GM12878 (cell line): ENCODE measurements at places on chromosomes 2 and 18.

GRCh38 chr2:180679693-180680092 lies 300.7 kb upstream of the UBE2E3 start:
- no peak for DNase-seq

DNA sequence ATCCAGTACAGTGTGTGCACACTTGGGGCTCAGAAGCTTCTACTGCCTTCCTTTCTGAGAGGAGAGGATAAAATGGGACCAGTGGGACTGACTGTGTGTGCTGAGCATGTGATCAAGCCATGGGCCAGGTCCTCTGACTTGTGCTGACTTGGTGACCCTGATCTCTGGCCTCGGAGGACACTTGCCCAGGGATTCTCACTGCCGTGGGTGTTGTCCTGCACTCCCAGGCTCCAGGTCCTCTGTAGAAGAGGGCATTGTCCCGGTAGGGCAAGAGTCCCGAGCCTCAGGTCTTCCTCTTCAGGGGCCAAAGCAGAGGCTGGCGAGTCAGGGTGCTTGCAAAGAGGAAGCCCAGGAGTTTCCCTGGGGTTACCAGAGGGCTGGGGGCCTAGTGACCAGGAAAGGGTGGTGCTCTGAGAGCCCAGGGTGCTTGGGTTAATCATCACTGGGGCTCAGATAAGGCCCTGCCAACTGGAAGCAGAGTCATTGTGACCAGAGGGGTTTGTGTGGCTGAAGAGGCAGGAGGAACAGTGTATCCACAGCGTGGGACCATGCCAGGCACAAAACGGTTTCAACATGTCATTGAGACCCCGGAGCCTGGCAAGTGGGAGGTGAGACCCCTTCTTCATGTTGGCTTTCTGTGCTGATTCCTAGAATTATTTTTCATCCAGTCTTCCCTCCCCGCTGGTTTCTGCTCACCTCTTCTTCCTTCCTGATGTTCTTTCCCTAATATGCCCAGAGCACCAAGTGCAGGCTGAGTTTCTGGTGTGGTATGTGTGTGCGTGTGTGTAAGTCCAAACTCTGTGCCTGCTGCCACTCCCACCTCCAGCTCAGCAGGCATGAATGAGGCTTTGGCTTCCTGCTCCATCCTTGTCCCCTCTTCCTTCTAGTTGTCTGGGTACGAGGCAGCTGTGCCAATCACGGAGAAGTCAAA lies at the start of gene GCKR:
TSS of gene GCKR (plus strand) at position 483 of the 931 bp plus-strand sequence. CDS start at position 549, 66 bp downstream.
- DNase-seq, result no peak

DNA sequence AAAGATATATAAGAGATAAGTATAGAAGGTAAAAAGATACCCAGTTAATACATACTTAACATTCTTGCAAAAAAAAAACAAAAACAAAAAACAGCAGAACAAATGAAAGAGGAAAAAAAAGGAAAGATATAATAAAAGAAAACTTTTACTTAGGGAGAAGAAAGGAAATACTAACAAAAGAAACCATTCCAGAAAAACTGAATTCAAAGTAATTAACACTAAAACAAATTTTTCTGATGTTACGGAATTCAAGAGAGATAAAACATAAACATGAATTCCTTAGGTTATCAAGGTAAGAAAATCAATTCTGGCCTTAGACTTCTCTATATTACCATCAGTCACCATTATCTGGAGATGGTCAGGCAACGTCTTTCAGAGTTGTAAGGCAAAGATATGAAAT lies 261.8 kb downstream of the ZEB2 start:
- DNase-seq, result no peak

DNA sequence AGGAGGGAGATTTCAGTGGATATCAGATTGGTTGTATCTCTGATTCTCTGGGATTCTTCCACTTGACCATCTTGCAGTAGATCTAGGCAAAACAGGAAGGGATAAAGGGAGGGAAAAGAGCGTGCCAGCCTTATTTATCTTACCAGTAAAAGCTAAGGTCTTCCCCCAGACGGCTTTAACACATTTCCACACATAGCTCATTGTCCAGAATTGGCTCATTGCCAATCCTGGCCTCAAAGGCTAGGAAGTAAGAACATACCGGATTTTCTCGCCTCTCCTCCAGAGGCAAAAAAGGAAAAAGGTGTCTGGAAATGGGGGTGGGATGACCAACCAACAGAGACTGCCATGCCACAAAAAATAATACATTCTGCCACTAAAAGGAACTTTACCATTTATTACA lies 411.6 kb upstream of the NRP2 start:
- no peak for DNase-seq

- DNase-seq, result no peak
Measured at GRCh38 chr18:56722518-56722917, 71.4 kb downstream of the WDR7 start.

- DNase-seq, result no peak
Measured at GRCh38 chr2:103285354-103285753, 523.5 kb downstream of the TMEM182 start.

DNA sequence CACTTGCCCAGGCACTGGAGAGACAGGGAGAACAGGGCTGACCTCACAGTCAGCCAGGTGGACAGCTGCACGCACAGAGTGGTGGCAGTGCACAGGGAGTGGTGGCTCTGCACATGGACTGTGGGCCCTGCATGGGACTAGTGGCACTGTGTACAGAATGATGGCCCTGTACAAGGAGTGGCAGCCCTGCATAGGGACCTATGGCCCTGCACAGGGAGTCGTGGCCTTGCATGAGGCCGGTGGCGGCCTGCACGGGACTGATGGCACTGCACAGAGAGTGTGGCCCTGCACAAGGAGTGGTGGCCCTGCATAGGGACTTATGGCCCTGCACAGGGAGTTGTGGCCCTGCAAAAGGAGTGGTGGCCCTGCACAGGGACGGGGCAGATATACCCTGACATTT lies 19.1 kb upstream of the STEAP3 start:
- no peak for DNase-seq

DNA sequence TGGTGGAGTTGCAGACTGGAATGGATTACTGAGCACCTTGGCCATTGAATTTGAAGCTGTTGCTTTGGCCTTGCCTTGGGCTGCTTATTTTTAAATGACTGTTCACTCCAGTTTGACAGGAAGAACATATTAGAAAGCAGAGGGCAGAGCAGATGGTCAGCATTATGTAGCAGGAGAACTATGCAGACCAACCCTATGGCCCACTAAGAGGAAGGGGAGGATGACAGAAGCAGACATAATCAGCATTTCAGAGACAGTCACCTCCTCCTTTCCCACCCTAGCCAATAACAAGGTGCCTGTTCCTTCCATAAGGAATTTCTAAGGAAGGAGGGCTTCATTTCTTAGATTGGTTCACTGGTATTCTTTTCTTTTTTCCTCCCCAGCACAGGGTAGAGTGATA lies 2.4 kb downstream of the CHRNA1 start:
- no peak for DNase-seq

- DNase-seq, result no peak
Measured at GRCh38 chr2:206323486-206323885, 49.0 kb downstream of the ZDBF2 start.

- no peak for DNase-seq
Measured at GRCh38 chr2:200585730-200586643, at the start of gene AOX1. TSS of gene AOX1 (plus strand) at chr2:200586014. CDS start at chr2:200586109, 95 bp downstream.

DNA sequence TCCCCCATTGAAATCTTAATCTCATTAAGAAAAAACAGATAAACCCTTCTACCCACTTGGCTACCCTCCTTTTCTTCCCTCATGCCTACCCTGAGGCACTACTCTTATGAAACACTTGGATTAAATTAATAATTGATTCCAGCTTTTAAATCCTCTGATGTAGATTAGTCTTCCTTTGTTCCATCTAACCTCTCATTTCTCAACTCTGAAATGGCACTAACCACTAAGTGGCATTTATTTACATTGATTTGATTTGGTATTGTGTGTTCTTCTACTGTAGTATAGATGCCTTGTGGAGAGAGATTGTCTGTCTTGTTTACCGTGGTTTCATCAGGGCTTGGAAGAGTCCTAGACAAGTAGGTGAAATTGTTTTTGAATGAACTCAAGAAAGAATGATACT lies 26.7 kb downstream of the ITGA4 start:
- no peak for DNase-seq

- DNase-seq, result no peak
Measured at GRCh38 chr18:63774511-63774910, 707 bp upstream of the SERPINB7 start.

- no peak for DNase-seq
Measured at GRCh38 chr2:233354971-233355574, 779 bp downstream of the DGKD start.

- DNase-seq, result no peak
Measured at GRCh38 chr18:2513616-2514015, 57.7 kb downstream of the METTL4 start.

DNA sequence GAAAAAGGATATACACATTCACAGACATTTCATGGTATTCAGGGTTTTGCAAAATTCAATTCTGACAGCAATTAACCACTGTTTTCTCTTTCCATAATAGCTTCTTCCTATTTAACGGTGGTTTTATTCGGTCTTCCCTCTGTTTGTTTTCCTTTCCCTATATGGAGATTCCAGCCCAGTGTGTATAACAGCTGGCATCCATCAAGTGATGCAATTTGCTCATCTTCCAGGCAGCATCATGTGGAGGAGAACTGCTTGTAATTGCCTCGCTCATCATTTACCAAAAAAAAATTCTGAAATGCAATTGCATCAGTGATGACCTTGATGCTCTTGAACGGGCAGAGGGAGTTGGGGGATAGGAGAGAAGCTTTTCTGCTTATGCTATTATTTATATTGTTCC lies 165.9 kb upstream of the PGAP1 start:
- DNase-seq, result no peak

DNA sequence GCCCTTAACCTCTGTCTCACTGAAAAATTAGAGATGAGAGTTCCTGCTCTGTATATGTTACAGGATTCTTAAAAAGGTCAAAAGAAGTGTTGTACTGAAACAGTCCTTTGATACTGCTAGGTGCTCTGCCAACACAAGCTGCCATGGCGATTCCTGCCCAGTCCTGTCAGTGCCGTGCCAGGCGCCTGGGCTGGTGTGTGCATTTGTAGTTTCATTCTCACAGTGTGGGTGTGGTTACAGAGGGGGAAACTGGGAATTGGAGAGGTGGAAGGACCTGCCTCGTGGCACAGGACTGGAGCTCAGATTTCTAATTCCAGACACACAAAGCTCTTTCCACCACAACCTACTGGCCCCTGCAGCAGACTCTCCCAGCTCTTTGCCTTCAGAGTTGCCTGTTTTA lies 122.3 kb upstream of the RAB6C start:
- DNase-seq, result no peak

- DNase-seq, result no peak
Measured at GRCh38 chr2:119520696-119521432, 3.4 kb downstream of the SCTR start.

- DNase-seq, result no peak
Measured at GRCh38 chr2:96949701-96950350, 36.6 kb downstream of the FAM178B start.

DNA sequence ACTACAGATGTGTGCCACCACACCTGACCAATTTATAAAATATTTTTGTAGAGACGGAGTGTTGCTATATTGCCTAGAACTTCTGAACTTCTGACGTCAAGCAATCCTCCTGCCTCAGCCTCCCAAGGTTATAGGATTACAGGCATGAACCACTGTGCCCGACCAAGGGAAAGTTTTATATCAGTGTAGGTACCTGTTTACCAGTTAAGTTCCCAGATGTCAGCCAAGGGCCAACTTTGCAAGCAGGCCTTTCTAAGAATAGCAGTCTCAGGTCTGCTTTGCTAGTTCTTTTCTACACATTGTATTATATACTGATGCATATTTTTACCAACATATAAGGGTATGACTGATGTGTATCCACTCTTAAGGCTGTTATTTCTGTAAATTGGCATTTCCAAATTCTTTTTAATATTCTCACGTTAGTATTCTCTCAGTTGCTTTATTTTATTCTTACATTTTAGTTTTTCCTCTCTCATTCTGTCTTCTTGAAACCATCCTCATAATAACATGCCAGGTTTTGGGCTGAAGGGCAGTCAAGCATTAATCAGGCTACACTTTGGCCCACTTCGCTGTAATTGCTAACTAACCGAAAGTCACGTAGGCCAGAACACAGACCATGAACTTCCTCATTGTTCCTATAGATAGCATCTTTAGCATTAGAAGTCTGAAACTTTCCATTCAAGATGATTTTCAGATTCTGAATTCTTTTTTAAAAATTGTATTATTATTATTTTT lies 25.0 kb upstream of the CXXC1 start:
- DNase-seq, result peak; percentile 97

DNA sequence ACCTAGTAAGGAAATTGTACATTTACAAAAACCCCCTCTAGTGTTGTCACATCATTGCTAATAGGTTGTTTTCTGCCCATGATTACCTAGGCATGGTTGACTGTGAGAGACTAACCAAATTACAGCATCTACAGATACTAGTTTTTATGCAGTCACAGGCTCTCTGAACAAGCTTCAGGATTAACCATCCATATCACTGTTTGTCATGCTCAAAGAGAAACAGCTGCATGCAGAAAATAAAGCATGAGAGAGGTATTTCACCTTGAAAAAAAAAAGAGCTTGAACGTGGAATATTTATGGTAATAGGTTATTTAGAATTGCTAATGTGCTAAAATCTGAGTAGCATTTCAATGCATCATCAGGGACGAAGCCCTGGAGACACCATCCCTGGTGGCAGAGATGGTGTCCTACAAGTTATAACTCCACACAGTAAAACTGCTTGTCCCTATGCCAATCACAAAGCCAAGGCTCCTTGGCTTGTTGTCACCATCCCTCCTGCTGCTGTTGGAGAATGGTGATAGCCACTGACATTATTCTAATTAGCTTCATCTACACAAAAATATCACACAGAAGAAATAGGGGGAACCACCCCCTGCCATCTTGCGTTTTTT lies 5.4 kb downstream of the NEB start:
- DNase-seq, result no peak
